Spleen (tissue), 13 donors: ENCODE measurements at places on chromosomes 4 and X. TPM values are rescaled to one million over a fixed set of nuclear protein-coding genes. Genes with fewer than 3 reads are reported as not detected.

Gene CFAP99
- not detected for total RNA-seq

DNA sequence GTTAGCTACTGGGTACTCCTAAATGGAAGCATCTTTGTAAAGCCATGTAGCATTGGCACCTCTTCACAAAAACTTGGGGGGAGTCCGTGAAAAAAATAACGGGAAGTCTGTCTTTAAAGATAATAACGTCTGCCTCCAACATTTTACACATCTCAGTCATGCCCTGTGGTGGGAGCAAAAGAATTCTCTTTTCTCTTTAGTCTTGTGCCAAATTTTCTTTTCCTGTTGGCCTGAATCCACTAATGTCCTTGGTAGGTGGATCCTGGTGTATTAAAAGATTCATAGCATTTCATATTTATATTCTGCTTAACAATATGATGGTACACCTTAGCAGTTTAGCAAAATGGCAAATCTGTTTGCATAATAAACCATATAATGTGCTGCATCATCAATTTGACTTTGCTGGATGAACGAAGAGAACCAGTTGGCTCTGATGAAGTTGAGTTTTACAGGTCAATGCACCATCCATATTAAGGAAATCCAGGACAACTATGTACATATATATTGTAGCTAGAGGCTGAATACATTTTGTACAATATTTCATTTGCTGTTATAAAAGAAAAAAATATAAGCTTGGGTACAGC lies 746.4 kb upstream of the MAGEB2 start:
- DNase-seq, result no peak

- DNase-seq, result no peak
These were observed 58.8 kb downstream of the SHROOM2 start for GRCh38 chrX:9844936-9845577.

DNA sequence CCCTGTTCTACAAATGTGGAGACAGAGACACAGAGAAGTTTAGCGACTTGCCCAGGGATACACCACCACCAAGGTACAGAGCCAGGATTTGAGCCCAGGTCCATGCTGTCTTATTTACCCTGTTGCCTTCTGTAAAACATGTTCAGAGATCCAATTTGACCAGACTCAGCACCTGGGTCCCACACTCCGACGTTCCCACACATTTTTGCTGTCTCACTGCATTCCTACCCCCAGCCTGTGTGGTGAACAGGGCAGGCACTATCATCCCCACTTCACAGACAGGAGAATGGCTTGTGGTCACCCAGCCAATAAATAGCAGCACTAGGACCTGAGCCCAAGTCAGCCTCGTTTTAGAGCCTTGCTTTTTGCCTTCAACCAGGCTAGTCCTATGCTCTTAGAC lies 102.8 kb downstream of the PJA1 start:
- DNase-seq, result no peak

Gene GPRASP2
- total RNA-seq, result 10.5 TPM

DNA sequence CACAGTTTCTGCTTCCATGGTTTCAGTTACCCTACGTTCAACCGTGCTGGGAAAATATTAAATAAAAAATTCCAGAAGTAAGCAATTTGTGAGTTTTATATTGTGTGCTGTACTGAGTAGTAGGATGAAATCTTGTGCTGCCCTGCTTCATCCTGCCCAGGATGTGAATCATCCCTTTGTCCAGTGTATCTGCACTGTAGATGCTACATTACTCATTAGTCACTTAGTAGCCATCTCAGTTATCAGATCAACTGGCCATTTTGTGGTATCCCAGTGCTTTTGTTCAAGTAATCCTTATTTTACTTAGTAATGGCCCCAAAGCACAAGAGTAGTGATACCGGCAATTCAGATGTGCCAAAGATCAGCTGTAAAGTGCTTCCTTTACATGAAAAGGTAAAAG lies 97.9 kb downstream of the COX18 start:
- no peak for DNase-seq

DNA sequence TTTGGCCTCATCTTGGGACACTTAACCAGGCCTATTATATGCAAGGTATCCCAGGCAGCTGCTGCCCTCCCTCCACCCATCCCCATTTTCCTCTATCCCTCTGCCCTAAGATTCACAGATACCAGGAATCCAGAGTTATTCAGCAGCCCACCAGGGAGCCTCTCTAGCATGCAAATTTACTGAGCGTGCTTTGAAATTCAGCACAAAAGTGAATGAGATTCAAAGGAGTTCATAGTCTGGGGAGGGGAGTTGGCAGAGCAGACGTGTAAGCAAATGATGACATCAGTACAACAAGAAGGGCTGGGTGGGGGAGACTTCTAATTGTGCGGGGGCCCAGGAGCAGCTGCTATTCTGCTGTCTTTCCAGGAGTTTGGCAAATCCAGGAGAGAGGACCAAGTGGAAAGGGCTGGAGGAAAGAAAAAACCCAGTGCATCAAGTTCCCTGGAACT lies 1.7 kb upstream of the MTM1 start:
- no peak for DNase-seq
